ENCODE measurements at places on chromosomes 4 and X. TPM values are rescaled to one million over a fixed set of nuclear protein-coding genes. Genes with fewer than 3 reads are reported as not detected.

DNA sequence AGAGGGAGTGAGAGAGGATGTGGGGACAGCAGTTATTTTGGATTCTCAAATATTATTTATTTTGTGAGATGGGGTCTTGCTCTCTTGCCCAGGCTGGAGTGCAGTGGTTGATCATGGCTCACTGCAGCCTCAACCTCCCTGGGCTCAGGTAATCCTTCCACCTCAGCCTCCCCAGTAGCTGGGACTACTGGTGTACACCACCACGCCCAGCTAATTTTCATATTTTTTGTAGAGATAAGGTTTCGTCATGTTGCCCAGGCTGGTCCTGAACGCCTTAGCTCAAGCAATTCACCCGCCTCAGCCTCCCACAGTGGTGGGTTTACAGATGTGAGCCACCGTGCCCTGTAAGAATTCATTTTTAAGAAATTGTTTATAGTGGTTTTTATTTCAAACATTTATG lies 61.2 kb downstream of the FHDC1 start:
- no peak for DNase-seq

DNA sequence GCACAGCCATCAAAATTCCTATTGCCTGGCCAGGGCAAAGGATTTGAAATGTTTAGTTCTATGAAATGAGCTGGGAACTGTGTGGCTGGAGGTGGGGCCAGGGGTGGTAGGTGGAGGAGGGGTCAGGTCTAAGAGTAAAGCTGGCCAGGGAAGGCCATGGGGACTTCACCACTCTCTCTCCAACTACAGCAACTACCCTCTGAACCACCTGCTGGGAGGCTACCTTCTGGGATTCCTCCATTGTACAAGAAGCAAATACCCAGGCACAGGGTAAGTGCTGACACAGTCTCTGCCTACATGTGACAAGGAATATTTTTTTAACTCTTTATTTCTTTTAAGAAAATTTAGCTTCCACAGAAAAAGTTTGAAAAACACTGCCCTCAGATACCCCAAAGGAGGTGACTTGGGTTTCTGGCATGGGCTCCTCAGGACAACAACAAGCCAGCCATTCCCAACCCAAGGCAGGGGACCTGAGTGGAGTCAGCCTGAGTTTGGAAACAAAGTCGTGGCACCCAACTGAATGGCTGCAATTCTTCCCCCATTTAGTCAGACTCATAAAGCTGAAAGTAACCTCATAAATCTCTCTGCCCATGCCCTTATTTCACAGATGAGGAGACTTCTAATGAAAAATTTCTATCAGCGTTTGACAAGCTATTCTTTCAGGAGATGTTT lies 593.8 kb upstream of the DIPK2B start:
- no peak for DNase-seq

Gene SERPINA7
- total RNA-seq = not detected

Gene MAOB
- total RNA-seq = 0.23 TPM

Gene BMP3
- total RNA-seq = not detected

- DNase-seq = no peak
These were observed 95.0 kb downstream of the ZNF827 start for GRCh38 chr4:145843639-145844038.

- DNase-seq = no peak
These were observed 365.9 kb downstream of the INPP4B start for GRCh38 chr4:142480244-142480643.

DNA sequence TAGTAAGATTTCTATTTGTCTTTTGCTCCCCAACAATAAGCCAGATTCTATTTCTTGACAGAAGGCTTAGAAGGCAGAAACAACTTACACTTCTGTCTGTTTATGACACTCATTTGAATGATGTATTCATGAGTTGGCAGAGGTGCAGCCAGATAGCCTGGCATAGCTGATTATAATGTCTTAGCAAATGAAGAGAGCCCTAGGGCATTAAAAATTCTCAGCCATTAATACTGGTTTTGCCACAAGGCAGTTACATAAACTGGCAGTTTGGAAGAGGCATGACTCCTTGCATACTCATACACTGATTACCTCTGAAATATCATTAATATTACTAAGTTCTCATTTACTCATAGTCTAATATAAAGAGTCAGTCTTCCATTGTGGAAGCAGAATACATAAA lies 728.5 kb upstream of the NDST4 start:
- no peak for DNase-seq

Gene MAGEA9B
- total RNA-seq = not detected

DNA sequence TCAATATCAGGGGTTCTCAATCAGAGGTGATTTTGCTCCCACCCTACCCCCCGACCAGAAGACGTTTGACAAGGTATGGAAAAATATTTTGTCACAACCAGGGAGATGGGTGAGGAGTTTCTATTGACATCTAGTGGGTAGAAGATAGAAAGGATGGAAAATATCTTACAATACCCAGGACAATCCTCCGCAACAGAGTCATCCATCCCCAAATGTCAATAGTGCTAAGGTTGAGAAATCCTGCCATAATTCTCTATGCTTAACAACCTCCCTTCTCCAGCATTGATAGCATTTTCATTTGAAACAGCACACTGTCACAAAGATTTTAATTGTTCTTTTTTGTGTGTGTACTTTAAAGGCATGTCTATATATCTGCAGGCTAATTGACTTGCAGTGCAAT lies 890.5 kb downstream of the PDHA2 start:
- DNase-seq = no peak

DNA sequence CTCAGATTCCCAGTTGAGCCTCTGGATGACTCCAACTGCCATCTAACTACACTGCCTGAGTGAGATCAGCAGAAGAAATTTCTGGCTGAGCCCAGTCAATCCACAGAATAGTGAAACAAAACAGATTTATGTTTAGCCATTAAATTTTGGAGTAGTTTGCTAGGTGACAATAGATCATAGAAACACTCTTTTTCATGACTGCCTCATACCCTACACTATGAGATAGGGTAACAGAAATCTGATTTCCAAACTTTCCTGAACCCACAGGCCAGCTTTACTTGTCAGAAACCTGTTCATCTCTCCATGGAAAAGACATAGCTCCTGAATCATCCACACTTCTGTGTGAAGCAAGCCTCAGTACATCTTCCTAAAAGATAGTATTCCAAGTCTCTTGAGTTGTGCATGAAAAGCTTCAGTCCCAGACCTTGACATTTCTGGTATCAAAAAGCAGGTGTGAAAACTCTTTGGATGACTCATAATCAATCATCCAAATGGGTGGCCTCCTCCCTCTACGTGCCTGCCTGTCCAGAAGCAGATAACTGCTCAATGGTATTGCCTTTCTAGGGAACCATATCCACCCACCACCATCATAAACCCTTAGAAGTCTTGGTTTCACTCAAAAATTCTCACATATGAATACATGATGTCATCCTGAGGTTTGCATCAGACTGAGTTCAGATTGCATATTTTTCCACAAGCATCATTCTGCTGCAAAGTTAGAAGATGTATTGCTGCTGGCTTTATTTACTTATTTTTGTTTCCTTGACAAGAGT lies 47.5 kb upstream of the RAP2C start:
- DNase-seq = no peak

Gene HMX1
- not detected for total RNA-seq

Gene RBMXL3
- total RNA-seq = not detected

Gene RFC1
- 46.3 TPM for total RNA-seq

DNA sequence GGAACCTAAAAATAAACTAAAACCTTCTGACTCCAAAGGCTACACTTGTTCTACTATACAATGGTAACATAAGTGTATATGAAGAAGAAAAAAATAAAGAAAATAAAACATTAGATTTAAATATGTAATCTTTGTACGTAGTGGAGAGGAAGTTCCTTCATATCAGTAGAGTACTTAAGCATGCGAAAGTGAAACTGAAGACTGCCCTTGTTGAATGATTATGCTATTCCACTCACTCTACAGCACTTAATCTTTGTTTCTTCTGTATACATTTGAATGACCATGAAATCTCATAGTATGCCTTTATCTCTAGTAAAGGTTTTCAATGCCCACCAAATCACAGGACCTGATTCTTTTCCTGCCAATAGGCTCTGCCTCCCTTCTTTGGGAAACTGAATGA lies 78.9 kb downstream of the NDST3 start:
- no peak for DNase-seq

- no peak for DNase-seq
These were observed 153.3 kb downstream of the IL15 start for GRCh38 chr4:141789716-141790115.

- DNase-seq = peak; percentile 0
These were observed 46.0 kb downstream of the TFDP3 start for GRCh38 chrX:133171962-133172708.

Gene GYPE
- 0.17 TPM for total RNA-seq

- DNase-seq = peak; percentile 70
These were observed 7.0 kb upstream of the TXK start for GRCh38 chr4:48141048-48141447.

Gene AP1S2
- total RNA-seq = 158 TPM

DNA sequence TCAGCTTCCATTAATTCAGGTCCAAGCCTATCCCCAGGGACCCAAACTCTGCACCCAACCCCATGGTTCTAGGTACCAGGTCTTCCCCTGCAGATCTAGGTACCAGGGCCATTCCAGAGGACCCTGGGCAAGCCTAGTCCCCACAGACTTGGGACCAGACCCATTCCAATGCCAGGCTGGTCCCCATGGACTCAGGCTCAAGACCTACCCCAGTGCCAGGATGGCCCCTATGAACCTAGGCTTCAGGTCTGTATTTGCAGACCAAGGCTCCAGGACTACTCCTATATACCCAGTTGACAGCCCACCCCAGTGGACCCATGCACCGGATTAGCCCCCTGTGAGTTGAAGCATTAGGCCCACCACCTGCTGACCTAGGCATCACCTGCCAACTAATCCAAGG lies 8.9 kb downstream of the MTHFD2L start:
- no peak for DNase-seq

Gene MXRA5
- under 0.01 TPM for total RNA-seq

Gene LDB2
- total RNA-seq = 258 TPM

DNA sequence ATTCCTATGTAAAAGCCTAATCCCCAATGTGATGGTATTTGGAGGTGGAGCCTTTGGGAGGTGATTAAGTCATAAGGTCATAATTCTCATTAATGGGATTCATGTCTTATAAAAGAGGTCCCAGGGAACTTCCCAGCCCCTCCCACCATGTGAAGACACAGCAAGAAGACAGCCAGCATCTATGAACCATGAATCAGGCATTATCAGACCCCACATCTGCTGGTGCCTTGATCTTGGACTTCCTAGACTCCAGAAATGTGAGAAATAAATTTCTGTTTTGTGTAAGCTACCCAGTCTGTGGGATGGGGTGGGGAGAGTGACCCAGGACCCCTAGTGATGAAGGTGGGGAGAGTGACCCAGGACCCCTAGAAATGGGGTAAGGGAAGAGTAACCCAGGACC lies 6.1 kb upstream of the DAPP1 start:
- DNase-seq = no peak

DNA sequence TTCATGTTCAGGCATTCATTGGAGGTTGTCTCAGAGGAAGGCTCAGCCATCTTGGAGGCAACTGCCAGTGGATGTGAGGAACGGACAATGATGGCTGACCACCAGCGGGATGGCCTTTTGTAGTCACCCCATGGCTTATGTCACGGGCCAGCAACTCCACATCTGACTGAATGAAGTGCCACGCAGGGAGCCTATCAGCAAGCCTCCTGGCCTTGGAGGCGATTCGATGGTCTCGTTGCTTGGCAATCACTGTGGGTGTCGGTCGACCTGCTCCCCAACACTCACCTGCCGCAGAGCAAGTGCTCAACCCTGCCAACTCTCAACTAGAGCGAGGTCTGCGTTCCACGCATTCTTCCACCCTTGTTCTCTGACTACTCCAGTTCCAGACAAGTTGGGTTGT lies 7.4 kb downstream of the H2BW2 start:
- no peak for DNase-seq

DNA sequence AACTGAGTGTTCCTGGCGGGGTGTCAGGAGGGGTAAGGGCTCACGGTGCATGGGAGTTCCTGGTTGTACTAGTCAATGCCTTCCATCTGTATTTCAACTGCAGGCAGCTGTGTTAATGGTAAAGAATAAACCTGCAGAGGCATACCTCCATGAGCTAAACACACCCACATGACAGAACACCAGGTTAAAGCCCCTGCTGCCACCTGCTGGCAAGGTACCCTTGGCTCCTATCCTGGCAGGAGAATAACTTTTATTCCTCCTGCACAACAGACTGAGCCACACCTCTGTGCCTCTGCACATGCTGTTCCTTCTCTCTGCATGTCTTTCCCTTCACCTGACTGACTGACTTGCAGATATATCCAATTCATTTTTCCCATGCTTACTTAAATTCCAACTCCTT lies 11.1 kb downstream of the ITIH6 start:
- DNase-seq = no peak

- DNase-seq = no peak
These were observed 5.3 kb upstream of the SLC34A2 start for GRCh38 chr4:25650311-25650710.

DNA sequence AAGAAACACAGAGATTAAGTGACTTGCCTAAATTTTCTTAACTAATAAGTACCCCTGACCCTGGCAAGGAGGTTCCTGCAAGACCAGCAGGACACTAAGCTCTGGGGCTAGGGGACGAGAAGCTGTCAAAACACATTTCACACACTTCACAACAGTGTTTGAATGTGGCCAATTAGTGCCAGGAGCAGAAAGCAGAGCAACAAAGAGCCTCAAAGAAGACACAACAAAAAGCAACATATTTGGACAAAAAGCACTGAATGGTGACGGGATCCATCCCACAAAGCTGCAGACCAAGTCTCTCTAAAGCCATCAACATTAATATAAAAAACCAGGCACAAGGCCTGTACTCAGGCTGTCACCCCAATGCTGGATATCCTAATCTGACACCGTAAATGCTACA lies 361.9 kb upstream of the RASGEF1B start:
- no peak for DNase-seq

GRCh38 chr4:531076-531475 lies 32.1 kb downstream of the PIGG start:
- no peak for DNase-seq

DNA sequence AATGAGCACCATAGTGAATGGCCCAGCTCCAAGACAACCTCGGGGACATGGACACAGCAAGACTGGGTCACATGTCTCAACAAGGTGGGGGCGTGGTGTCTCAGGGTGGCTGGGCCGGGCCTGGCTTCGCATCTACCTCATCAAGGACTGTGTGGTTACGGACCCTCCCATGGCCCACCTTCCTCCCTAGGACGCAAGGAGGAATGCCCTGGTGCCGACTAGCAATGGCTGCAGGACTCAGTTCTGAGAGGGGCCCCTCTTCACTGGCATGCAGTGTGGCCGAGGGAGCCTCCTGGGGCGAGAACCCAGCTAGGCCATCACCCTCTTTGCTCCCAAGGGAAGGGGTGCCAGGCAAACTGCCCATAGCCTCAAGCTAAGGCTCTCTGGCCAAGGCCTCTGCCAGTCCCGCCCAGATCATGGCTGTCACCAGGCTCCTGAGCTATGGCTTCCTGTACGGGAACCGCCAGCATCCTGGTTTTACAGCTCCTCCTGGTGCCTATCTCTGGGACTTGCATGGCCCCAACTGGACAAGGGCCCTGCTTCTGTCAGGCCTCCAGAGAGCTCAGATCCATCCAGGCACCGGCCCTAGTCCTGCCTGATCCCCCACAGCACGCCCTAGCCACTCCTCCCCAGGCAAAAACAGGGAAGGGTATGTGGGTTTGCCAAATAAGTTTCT lies 218.0 kb upstream of the AGTR2 start:
- DNase-seq = no peak

Gene LRBA
- 85.2 TPM for total RNA-seq

Gene GK2
- total RNA-seq = not detected
